Small intestine (tissue), 16 donors: ENCODE measurements at places on chromosomes 5 and 9.

GRCh38 chr9:87594194-87594593 lies 96.5 kb downstream of the DAPK1 start:
- DNase-seq: no peak

- DNase-seq: no peak
These were observed 709 bp upstream of the SH3PXD2B start for GRCh38 chr5:172455087-172455381.

DNA sequence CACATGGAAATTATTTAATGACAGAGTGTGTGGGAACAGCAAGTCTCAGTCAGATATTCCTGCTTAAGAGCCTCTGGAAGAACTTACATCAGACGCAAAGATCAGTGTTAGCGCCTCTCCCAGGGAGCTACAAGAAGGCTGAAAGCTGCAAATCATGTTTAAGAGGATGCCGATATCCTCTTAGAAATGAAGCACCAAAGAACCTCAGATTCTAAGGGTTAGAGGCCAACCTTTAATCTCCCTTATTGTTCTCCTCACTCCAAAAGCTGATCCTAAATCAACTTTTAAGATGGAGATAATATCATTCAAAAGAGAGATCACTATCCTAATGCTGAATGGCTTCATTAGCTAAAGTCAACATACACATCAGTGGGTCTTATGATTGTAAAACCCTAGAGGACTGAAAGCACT lies 160.6 kb downstream of the NFIB start:
- no peak for DNase-seq

DNA sequence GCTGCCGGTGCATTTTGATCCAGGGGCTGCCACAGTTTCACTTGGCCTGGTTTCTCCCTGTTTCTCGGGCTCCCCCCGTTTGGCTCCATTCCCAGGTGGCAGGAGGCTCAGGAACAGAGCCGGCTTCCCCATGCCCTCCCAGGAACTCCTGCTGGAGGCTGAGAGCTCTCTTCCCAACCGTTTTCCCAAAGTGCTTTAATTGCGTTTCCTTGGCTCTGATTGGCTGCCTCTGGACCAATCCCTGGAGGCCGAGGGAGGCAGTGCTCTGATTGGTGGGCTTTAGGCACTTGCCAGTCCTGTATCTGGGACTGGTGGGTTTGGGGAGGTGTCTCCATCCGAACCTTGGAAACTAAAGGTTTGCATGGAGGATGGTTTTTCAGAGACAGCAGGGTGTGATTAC lies 4.9 kb downstream of the TSPAN17 start:
- no peak for DNase-seq

DNA sequence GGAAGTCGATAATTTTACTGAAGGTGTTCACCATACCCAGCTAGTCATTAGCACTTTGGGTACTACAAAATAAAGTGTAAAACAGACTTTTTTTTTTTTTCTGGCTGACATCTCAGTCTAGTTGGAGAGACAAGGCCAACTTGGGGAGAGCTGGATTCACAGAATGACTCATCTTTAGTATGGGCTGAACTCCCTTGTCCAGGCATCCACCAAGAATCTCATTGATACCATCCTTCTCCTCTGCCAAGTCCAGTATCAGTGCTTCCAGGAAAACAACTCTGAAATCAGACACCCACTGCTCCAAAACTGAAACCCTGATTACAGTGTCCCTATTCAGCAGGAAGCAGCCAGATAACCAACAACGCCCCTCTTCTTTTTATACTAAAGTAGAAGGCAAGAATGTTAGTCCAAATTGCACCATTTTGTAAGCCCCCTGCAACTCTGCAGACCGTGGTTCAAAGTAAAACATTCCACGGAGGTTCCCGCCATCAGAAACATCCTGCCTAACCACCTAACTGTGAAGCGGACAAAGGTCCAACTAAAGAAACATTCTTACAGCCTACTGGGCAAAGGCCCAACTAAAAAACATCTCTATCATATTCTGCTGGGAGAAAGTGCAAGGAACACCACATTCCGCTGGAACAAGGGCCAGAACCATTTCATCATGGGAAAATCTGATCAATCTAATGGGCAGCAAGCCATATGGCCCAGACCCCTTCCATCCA lies 728.2 kb downstream of the BRINP1 start:
- DNase-seq: no peak

GRCh38 chr5:116944183-116944582 lies 369.6 kb upstream of the SEMA6A start:
- no peak for DNase-seq

GRCh38 chr9:27722866-27723265 lies 149.6 kb upstream of the C9orf72 start:
- no peak for DNase-seq
